ENCODE measurements at places on chromosomes 5 and 9. TPM values are rescaled to one million over a fixed set of nuclear protein-coding genes. Genes with fewer than 3 reads are reported as not detected.
A peak's percentile ranks its signal among the peaks of the same experiment; 100 is the strongest.

DNA sequence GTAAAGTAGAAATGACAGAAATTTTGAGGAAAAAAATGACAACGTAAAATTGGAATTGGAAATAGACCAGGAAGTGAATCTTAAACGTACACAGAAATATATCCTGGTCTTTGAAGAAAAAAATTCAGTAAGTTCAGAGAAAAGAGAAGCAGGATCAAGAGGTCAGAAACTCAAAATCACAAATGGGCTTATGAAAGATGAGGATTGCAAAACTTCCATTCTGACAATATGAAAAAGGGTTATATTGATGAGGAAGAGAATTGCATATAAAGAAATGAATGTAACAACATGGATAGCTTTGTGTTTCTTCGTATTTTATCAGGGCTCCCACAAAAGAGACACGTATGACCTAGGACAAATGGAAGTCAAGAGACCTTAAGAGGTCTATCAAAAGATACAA lies 58.1 kb downstream of the OXCT1 start:
- DNase-seq = no peak

The IL9 gene
- total RNA-seq = not detected

- no peak for DNase-seq
These were observed 194.2 kb upstream of the HAPLN1 start for GRCh38 chr5:83914662-83915418.

The STARD4 gene
- 7.8 TPM for total RNA-seq

The KIF12 gene
- 17.8 TPM for total RNA-seq

The NIM1K gene
- not detected for total RNA-seq

DNA sequence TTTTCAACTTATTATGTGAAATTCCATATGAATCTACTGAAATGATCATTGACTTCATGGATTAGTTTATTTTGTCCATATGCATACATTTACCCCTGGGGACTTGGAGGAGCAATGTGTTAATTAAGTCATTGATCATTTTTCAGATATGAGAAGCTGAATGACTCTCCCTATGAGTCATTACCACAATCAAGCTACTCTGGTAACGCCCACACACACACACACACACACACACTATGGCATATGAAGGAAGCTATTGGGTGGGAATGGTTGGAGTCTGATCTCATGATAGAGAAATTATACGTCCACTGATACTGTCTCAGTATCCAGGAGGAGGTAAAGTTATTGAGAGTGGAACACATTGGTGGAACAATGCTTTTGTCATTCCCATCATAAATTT lies 528.9 kb downstream of the AGTPBP1 start:
- no peak for DNase-seq

GRCh38 chr5:88940713-88941112 lies 57.7 kb upstream of the MEF2C start:
- no peak for DNase-seq

The CCNJL gene
- total RNA-seq = 6.3 TPM

The CDK7 gene
- total RNA-seq = 19.6 TPM

The FREM1 gene
- total RNA-seq = 6.9 TPM

The HTR1A gene
- not detected for total RNA-seq

DNA sequence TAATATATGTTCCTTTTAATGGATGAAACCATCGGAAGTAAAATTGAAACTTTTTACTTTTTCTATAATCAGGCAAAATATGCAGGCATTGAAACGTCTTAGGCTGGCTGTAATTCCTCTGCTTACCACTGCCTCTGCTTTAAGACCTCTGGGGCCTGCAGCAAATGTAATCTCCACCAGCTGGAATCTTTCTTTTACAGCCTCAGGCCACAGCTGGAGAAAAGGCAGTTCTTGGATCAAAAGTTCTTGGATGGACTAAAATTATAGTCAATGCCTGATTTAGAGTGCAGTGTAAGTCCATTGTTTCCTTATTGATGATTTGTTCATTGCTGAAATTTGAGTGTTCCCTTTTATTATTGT lies 396.7 kb downstream of the KCTD16 start:
- DNase-seq = no peak

DNA sequence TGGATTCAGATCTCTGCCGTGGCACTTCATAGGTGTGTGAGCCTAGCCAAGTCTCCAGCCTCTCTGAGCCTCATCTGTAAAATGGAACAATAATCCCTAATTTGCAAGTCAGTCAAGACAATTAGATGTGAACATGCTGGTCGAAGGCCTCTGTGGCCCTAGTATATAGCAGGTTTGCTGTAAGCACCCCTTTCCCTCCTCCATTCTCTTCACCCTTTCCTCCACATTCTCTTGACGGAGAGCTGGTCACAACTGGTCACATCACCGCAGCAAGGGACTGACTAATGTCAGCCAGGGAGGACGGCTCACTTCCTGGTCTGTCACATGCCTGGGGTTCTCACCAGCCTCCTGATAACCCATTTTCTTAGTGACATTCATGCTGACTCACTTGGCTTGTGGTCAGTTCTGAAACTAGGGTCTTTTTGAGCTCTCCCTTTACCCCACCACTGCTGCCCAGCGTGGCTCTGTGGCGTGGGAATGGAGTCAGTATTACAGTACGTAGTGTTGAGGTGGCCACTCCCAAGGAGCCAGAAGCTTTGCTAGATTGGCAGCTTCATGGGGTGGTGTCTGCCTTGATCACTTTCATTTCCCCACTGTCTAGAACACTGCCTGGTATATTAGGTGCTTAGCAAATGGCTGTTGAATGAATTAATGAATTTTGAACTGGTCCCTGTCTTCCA lies 47.8 kb downstream of the ERGIC1 start:
- no peak for DNase-seq

DNA sequence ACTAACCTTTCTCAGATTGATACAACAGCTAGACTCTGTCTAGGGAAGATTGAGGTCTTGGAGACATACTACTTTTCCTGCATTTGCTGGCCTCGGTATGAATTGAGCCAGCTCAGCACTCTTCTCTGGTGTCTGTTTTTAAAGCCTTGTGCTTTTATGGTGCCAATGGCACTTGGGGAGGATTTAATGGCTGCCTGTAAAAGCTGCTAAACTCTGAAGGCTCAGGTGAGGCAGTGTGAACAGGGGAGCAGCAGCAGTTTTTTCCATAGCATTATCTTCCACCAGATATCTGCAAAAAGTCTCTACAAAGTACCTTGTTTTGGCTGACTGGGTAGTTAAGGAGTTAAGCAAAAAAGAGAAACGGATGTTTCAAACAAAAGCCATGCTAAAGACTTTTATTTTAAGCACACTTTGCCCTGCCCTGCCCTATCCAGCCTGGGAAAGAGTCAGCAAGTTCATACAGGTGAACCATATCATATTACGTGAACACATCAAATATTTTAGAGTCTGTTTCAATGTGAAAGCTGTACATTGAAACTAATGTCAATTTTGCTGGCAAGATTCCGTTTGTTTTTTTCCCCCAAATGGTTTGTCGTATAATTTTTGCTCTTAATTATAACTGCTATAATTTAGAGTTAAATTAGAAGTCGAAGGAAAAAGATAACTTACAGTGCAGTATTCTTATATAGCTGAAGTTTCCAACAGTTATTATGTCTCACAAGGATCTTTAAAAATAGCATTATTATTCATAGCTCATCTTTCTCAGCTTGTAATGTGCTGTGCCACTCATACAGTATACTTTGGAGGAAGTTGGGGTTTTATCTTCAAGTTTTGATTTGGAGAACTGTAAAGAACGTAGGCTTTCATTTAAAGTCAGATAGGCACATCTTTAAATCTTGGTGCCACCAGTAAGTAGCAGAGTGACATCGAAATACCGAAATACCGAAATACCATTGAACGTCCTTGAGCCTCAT lies 424.1 kb upstream of the CD180 start:
- DNase-seq = no peak

DNA sequence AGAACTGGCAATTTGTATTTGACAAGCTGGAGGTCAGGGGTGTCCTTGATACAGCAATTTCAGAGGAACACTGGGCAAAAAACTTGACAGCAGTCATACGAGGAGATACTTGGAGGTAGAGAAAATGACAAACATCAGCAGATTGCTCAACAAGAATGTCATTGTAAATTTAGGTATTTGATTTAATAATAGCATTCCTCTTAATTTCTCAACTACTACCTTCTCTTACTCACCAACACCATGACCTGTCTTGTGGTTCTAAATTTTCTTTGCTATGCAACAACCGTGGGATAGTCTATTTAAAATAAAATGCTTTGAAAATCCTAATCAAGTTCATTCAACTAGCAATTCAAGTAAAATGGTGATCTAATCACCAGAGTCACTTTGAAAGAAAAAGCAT lies 128.4 kb downstream of the DNAH5 start:
- DNase-seq = no peak

- DNase-seq = no peak
These were observed 556 bp downstream of the MTREX start for GRCh38 chr5:55308254-55308836.

- no peak for DNase-seq
These were observed 89.9 kb downstream of the MAPKAP1 start for GRCh38 chr9:125617087-125617486.

DNA sequence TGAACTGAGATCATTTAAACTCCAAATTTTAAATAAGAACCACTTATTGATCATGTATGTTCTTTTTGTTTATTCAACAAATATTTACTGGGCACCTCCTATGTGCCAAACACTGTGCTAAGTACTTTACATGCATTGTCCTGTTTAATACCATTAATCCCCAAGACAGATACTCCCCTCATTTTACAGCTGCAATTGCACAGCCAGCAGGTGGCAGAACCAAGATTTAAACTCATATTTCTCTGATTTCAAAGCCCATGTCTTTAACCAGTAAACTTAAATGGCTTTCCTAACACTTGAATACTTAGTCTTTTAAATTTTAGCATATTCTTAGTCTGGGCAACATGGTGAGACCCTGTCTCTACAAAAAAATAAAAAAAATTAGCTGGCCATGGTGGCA lies 43.4 kb upstream of the KIAA1958 start:
- peak; percentile 19 for DNase-seq

DNA sequence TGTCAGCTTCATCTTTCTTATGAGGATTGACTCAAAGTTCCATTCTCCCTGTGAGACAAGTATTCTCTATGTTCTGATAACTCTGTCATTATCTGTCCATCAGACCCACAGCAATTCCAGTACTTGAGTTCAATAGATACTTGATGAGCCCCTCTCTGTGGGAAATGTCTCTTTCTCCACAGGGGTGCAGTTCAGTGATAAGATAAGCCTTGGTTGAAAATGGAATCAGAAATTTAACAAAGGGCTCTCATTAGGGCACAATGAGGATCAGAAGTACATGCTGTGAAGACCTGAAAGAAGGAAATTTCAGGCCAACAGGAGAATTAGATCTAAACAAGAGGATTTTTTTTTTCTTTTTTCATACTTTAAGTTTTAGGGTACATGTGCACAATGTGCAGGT lies 737.3 kb downstream of the MTRR start:
- no peak for DNase-seq

DNA sequence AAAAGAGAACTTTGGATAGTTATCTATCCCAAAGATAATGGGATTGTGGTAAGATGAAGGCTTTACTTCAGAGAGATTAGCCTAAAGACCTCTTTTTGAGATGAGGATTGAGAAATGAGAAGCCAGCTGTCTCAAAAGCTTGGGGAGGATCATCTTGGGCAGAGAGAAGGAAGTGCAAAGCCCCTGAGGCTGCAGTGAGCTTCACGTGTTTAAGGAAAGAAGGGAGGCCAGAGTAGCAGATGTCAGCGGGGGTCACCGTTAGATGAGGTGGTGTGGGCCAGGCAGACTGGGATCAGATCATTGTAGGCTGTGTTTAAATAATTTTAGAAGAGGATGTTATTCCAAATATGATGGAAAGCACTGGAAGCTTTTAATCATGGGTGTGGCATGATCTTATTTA lies 270.1 kb downstream of the ARHGEF28 start:
- DNase-seq = no peak

The URM1 gene
- total RNA-seq = 20.5 TPM

The CYSRT1 gene
- total RNA-seq = not detected

GRCh38 chr9:37564916-37565315 lies 11.3 kb downstream of the FBXO10 start:
- DNase-seq = no peak

The SPATA6L gene
- 2.6 TPM for total RNA-seq

The OBP2B gene
- 0.33 TPM for total RNA-seq

DNA sequence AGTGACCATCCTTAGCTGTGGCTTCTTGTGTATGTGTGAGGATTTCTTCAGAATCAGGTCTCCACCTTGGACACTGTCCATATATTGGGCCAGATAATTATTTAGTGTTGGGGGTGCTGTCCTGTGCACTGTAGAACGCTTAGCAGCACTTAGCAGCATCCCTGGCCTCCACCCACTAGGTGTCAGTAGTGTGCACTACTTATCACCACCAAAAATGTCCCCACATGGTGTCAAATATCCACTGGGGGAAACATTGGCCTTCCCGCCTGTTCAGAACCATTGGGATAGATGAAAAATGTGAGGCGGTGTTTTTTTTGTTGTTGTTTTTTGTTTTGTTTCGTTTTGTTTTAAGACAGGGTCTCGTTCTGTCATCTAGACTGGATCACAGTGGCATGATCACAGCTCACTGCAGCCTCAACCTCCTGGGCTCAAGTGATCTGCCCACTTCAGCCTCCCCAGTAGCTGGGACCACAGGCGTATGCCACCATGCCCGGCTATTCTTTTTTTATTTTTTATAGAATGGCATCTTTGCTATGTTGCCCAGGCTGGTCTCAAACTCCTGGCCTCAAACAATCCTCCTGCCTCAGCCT lies 67.7 kb downstream of the TENT4A start:
- DNase-seq = no peak

DNA sequence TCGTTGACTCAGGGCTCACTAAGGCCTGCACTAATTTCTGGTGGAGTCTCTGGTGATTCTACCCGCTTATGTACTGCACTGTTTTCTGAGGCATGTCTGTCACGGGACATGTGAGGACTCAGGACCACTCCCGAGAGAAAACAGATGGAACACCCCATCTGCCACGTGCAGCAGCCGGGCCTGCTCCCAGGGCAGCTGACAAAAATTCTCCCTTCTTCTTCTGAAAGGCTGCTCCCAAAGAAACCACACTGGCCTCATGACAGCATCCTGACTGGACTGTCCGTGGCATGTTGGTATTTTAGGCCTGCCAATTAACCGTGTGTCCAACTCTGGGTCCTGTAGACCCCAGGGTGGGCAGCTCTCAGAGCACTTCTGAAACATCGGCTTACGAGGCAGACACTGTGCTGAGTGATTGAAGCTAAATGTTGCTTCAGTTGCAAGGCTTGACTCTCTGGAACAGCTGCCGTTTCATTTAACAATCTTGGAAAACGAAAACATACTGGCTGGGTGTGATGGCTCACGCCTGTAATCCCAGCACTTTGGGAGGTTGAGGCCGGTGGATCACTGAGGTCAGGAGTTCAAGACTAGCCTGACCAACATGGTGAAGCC lies 39.0 kb downstream of the FAM240B start:
- DNase-seq = no peak

Measured in ovary (tissue), 10 donors.